ENCODE measurements at places on chromosomes 4 and X.

GRCh38 chr4:33090910-33091309 is 2370.7 kb downstream of the PCDH7 start:
- DNase-seq = no peak

DNA sequence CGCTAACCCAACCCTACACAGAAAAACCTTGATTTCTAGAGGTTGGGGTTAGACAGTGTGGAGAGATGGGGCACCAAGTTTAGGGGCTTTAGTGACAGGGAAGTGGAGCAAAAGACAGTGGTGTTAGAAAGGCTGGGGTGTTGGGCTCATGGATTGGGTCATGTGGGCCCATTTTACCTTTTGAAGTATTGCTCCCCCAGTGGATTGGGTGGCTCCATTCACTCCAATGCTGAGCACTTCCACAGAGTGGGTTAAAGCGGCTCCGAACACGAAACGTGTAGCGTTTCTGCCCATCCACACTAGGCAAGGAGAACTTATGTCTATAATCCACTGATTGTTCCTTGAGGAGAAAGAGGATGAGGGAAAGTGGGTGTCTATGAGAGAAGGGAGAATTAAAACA is 2.3 kb downstream of the IL2RG start:
- DNase-seq = no peak

- DNase-seq = no peak
Measured at GRCh38 chr4:141294306-141294705, 73.6 kb downstream of the ZNF330 start.

DNA sequence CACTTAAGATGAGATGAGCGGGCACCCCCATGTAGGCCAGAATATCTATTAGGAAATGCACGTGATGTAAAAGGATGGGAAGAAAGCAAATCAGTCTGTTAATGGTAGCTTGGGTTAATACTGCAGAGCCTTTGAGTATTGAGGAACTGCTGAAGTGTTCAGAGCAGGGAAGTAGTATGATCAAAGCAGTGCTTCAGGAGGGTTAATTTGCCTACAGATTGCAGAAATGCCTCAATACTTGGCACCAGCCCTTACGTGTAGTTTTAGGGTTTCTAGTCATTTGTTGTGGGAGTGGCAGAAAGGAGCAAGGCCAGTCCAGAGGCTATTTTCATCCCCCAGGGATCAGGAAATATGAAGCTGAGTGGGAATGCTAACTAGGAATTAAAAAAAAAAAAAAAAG is 19.7 kb downstream of the ZFX start:
- peak; percentile 6 for DNase-seq

DNA sequence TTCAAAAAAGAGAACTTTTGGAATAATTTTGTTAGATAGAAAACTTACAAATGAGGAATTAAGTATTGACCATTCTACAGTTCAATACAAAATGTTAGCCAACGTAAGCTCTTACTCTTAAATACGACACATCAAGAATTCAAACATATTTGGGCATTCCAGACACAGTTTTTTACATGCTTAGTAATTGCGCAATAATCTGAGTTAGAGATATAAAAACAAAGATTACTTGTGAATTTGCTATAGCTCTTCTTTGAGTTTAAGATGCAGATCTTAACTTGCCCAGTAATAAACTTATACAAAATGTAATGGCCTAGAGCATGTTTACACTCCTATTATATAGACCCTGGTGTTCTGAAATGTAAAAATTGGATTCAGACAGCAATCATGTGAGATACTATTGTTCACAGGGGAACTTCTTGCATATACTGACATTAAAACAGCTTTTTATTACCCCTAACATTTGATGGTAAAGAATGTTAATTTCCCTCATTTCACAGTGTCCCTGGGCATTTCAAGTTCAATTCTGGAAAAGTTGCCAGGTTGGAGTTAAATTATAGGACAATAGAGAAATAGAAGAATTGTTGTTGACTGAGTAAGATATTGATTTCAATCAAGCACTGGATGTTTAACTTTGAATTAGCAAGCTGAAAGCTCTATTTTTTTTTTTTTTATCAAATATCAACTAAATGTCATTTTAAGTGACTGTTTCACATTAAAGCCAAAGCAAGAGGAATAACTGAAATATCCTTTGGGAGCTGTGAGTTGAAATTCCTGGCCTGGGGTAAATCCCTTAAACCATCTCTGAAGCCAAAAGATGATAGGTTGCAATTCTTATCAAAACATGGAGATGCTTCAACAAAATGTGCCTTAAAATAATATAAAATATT is 910 bp downstream of the HPGDS start:
- DNase-seq = no peak

- no peak for DNase-seq
Measured at GRCh38 chr4:29277381-29277780, 1442.8 kb upstream of the PCDH7 start.

GRCh38 chrX:148813422-148813821 is 313.0 kb downstream of the AFF2 start:
- no peak for DNase-seq

DNA sequence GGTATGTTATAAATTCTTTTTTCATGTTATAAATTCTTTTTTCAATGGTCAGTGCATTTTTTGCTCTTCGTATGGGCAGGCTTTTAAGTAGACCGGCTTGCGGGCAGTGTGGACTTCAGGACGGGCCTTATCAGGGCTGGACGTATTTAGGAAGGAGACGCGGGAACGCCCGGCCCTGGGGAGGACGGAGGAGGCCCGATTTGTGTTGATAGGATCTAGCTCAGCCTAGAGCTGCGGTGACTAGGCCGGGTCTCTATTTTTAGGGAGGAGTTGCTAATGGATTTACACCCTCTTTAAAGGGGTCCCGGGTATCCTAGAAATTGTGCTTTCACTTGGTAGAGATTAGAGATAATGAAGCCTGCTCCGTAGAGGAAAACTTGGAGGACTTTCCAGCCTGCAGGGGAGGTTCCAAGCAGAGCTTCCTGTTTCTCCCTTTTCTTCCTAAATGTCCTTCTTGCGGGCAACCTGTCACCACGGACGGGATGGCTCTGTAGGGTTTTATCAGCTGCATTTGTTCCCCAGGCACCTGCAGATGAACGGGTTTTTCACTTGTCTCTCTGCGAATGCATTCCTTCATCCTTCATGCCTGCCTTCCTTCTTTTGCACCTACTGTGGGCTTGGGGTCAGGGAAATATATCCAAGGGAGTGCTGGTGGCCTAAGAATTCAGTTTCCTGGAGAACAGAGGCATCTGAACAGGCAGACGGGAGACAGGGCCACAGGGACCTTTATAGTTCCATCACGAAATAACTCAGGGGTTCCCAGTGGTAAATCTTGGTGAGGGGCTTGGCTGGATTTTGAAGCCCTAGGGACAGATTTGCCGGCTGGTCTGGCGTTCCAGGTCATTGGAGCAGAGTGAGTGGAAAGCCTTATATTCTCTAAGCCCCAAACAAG is 1.4 kb downstream of the CD99 start:
- peak; percentile 52 for DNase-seq

GRCh38 chr4:130747842-130748241 is 1651.9 kb downstream of the C4orf33 start:
- no peak for DNase-seq

DNA sequence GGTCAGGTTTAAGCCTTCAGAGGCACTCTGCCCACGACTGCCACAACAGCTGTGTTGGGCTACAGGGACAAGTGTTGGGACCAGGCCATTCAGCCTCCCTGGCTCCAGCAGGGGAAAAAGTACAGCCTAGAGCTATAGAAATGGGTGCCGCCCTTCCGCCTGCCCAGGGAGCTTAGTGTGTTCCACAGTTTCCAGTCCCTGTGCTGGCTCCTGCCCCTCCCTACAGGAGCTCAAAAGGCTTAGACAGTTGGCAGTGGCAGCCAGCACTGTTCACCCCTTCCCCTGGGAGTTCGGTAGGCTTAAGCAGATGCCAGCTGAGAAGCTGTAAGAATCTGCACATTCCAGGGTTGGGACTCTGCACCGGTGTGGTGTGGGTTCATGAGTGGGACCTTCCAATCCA is 408.2 kb upstream of the INTU start:
- no peak for DNase-seq
